H7 (cell line): ENCODE measurements at places on chromosomes 7 and 10. TPM values are rescaled to one million over a fixed set of nuclear protein-coding genes. Genes with fewer than 3 reads are reported as not detected.

CNTNAP2 gene
- 102 and 109 TPM in 2 replicates for total RNA-seq

ADAM8 gene
- 1.3 and 1.9 TPM in 2 replicates for total RNA-seq

ICA1 gene
- total RNA-seq: 5.4 and 11.8 TPM in 2 replicates

MAGI2 gene
- 6.2 and 8.6 TPM in 2 replicates for total RNA-seq

AS3MT gene
- total RNA-seq: 10.7 and 14.5 TPM in 2 replicates

- DNase-seq: no peak
Measured at GRCh38 chr7:85512790-85513189, 325.9 kb upstream of the SEMA3D start.

DNA sequence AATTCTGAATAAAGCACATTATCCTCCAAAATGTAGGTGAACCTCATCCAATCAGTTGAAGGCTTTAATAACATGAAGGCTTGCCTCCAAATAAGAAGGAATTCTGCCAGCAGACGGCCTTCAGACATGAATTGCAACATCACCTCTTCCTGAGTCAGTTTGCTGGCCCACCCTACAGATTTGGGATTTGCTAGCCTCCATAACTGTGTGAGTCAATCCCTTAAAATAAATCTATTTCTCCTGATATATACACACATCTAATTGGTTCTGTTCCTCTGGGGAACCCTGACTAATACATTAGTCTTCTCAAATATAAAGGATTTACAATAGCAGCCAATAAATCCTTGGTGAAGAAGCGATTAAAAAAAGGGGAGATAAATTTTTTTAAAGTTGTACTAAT is 34.8 kb upstream of the OSBPL3 start:
- DNase-seq: no peak

GRCh38 chr10:116699471-116700150 is 42.8 kb downstream of the HSPA12A start:
- DNase-seq: no peak

DNA sequence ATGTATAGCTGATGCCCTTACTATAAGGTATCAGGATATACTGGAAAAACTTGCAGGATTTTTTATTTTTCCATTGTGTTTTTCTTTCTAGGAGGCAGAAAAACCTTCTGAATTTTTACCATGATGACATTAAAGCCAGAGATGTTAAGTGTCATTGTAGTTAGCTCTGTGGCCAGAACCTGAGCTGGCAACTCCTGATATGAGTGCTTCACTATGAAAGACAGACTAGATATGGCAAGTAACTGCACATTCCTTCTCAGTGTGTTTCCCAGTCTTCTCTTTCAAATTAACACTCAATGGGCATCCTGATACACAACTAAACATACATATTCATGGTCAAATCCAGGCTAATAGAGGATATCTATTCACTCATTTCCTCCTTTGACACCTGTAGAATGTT is 166.2 kb downstream of the CTTNBP2 start:
- no peak for DNase-seq

GRCh38 chr10:7258948-7259523 is 151.8 kb downstream of the SFMBT2 start:
- no peak for DNase-seq

GRCh38 chr10:103888113-103888841 is 29.7 kb downstream of the STN1 start:
- DNase-seq: no peak

DNA sequence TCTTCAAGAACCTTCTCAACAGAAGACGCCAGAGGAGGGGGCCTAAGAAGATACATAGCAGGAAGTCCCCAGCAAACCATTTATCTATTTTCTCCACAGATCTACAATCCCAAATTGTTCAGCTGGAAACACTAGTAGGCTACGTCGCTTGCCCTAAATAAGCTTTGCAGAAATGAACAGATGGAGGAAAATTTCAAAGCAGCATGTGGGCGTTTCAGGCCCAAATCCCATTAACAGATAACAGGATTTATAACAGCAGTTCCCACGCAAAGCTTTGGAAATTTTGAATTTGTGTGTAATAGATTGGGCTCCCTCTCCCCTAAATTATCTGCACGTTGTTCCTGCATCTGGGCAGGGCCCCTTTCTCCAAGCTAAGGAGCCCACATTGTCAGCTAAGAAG is 60.6 kb upstream of the FRMD4A start:
- no peak for DNase-seq

- peak; percentile 78 for DNase-seq
Measured at GRCh38 chr10:8102708-8103401, 48.4 kb downstream of the GATA3 start.

- no peak for DNase-seq
Measured at GRCh38 chr7:66627151-66627681, 1.5 kb upstream of the KCTD7 start.

DNA sequence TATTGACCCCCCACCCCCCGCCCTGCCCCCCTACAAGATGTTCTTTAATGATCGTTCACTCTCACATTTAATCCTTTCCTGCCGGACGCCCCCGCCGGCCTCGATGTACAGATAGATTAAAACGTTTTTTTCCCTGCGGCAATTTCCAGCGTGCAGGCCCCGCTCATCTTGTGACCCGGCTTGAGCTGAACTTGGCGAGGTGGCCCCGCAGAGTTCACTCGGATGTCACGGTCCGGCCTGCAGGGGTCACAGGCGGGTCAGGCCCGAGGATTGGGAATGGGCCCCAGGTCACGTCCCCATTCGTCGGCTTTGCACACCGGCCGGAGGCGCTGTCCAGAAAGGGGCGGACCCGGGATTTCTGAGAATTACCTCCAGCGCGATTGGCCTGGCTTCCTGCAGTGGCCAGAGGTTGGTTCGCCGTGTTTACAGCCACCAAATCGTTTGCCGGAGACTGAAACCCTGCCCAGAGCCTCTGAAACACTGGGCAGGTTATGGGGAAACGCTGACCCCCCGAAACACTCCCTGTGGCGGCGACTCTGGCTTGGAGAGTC is 1.9 kb upstream of the CYP26A1 start:
- DNase-seq: peak; percentile 92

DNA sequence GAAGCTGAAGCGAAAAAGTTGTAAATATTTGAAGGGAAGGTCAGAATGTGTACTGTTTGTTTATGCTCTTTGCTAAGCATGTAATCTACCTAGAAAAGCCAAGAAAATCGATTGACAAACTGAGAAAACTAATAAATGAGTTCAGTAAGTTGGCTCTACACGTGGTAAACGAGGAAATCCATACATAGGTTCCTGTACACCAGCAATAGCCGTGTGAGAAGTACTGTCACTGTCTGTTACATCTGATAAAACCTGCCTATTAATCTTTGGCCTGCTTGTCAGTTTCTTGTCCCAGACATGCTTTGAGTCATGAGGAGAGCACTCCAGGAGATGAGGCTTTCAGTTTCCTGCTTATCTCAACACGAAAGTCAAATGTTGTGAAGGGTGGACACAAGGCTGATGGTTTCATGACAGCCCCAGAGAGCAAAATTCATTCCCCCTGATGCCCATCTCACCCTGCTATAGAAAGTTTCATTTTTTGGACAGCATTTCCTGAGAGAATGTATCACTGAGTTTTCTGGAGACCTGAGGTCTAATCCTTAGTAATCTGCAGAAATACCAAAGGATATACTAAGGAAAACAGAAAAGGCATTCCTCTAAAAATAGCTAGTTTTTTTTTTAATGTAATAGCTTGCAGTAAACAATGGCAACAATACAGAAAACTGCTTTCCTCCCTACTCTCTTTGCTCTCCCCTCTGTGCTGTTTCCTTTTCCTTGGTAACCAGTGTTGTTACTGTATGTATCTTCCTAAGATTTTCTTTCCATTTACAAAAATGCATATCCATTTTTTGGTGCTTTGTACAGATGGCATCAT is 18.8 kb downstream of the BMPR1A start:
- DNase-seq: no peak

DNA sequence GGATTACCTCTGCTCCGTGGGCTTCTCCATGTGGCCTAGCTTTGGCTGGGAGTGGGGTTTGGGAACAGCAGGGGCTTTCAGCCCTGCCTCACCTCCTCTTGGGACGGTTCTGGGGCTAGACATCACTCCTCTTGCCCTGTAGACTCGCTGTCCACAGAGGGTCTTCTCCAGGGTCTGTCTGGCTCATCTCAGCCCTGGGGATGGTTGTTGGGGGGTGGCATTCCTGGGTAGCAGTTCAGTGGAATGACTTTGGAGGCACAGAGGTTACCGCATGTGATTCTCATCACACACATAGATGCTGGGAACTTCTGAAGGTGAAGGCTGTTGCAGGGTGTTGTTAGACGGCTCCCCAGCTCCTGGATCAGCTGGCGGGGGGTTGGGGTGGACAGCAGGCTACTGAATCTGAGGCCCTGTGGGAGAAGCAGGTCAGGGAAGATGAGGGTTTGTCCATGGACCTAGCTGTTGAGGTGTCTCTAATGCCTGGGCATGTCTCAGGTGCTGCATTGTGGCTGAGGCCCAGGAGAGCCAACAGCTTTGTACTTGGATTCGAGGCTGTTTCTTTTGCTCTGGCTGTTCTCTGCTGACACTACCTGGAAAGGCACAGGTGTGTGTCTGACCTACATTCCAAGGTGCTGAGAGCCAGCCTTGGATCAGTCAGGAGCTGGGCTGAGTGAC is 23.8 kb downstream of the RAMP3 start:
- no peak for DNase-seq

DNA sequence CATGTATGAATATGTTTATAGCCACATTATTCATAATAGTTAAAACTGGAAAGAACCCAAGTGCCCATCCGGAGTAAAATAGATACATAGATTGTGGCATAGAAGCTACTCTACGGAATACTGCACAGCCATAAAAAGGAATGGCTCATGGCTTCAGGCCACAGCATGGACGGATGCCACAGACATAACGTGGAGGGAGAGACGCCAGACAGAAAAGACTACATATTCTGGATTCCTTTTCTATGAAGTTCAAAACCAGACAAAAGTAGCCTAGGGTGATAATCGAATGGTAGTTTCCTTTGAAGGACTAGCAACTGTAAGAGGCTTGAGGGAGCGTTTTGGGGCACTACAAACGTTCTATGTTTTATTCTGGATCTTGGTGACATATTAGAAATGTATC is 58.9 kb upstream of the FOXI2 start:
- DNase-seq: no peak

GRCh38 chr10:61919646-61920215 is 18.2 kb downstream of the ARID5B start:
- no peak for DNase-seq

DNA sequence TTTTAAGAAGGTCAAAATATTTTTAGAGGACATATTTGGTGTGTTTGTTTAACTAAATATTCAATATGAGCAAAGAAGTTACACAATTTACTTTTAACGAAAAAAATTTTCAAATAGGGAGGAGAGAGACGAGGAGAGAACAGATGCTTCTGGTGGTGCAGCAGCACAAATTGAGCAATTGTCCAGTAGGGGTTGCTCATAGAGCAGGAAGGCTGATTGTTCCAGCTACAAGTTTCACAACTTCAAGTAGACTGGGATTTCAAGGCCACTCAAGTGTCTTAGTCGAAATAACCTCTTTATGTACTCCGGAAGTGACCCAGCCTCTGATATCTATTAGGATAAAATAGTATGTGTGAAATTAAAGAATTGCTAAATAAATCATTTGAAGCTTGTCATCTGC is 197.9 kb downstream of the HDAC9 start:
- DNase-seq: peak; percentile 0

DNA sequence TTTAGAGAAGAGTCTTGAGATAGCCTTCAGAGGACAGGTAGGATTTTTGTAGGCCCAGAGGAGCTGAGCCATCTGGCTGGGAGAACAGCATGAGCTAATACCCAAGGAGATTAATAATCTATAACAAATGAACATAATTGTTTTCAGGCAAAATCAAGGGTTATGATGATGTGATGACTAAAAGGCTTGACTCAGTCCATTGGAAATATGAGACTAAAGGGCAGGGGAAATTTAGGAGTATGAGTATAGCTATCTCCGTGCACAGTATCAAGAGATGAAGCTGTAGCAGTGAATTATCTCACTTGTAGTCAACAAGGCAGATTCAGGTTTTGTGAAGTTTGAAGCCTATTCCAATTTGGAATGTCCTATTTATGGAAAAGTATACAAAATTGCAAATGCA is 40.1 kb downstream of the CSTF2T start:
- no peak for DNase-seq

- peak; percentile 52 for DNase-seq
Measured at GRCh38 chr10:110833234-110833940, 38.3 kb upstream of the PDCD4 start.

DNA sequence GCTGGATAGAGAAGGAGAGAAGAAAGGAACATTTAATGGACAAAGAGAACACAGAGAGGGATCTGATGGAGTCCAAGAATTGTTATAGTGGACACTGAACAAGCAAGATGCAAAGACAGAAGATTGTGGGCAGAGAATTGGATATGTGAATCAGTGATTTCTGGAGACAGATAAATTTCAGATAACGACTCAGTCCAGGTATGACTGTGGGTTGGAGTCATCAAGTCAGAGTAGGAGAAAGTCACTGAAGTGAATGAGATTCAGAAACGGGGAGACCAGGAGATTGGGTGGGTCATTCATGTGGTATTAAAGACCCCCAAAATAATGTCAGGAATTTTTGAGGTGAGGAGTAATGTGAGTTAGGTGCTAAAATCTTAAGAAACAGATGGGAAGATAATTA is 23.0 kb downstream of the ASB4 start:
- no peak for DNase-seq

- DNase-seq: no peak
Measured at GRCh38 chr7:114789161-114789560, 132.7 kb upstream of the MDFIC start.

- no peak for DNase-seq
Measured at GRCh38 chr10:98444314-98445006, 2.3 kb downstream of the HPS1 start.

DNA sequence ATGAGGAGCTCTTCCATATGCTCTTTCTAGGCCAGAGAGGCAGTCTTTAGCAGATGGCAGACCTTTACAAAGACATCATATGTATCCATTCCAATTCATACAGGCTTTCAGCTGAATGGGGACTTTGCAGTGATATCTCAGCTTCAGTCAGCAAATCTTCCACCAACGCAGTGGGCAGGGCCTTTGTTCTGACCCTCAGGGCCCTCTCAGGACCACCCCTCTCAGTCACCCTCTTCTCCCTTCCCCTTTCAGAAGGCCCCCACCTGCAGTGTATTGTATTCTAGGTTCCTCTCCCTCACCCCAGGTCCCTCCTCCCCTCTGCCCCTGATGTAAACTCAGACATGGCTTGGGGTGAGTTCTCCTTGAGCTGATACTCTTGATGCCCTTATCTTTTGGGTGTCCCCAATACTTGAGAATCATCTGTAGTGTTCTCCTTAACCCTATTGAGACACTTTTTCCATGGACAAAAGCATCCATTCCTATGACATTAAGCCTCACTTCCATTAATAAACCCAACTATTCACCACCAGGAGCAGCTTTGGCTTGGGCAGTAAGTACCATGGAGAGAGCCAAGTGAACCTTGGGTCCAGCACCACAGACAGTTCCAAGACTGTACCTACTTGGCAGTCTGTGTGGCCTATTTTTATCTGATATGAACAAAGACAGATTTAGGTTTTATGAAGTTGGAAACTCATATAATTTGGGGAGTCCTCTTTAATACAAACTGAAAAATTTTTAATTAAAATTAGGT is 62.7 kb downstream of the ADCYAP1R1 start:
- DNase-seq: no peak
